ENCODE measurements at places on chromosomes 5 and 9.

- DNase-seq, result no peak
Measured at GRCh38 chr5:103290846-103291245, 32.3 kb downstream of the MACIR start.

DNA sequence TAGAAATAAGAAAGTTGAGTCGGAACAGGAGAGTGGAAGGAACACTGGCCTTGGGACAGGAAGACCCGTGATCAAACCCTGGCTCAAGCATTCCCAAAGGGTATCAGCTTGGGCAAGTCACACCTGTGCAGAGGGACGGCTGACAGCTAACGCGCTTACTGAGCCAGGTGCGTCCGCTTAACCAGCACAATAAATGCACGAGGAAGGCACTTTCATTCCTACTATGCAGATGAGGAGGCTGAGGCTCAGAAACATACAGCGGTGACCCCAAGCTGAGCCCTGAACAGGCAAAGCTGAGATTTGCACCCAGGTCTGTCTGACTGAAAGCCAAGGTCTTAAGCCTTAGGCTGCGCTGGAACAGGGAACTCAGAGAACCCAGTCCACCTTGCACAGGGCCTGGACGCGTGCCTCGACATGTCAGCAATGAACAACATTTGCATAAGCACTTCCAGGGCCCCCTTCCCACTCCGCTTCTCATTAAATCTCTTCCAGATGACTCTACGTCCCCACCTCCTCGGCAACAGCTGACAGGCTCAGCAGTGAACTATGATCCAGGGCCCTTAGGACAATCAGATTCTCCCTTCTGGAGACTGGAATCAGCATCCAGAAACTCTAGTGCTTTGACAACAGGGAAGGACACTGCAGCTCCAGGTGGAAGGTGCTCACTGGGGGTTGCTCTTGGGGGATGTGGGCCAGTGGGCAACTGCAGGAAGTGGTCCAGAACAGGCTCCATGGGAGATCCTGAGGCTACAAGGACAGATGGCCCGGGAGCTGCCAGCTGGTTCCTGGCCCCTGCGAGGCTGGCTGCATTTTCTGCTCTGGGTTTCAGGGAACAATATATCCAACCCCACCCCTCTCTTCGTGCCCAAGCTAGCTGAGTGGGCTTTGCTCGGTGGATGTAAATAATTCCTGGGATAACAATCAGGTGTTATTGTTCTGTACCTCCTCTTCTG lies 35.2 kb downstream of the SH3PXD2B start:
- no peak for DNase-seq

DNA sequence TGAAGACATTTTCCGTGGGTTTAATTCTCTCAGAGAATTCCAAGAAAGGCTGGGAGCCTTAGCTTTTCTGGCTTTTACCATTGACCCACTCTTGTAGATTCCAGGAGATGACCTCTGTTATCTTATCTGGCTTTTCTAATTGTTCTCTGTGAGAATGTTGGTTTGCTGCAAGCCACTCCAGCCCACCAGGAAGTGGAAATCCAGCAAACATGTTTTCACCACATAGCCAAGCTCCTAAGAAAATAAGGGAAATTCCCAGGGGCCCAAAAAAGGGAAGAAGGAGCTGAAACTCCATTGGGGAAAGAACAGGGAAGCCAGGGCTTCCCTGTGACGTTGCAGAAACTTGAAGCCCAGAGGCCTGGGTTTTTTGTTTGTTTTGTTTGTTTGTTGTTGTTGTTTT lies 19.7 kb downstream of the GPR107 start:
- DNase-seq, result no peak

- DNase-seq, result no peak
Measured at GRCh38 chr9:95012902-95013301, 286.4 kb downstream of the AOPEP start.

GRCh38 chr9:76366275-76366674 lies 28.0 kb downstream of the RFK start:
- no peak for DNase-seq

GRCh38 chr5:176739461-176740051 lies 70.8 kb upstream of the UNC5A start:
- DNase-seq, result no peak

GRCh38 chr5:148541054-148541835 lies 113.1 kb downstream of the HTR4 start:
- no peak for DNase-seq

GRCh38 chr5:111748304-111748763 lies 8.7 kb downstream of the NREP start:
- DNase-seq, result no peak

GRCh38 chr5:160463740-160464465 lies 42.2 kb downstream of the PTTG1 start:
- no peak for DNase-seq
